ENCODE measurements at places on chromosomes 2 and 18. TPM values are rescaled to one million over a fixed set of nuclear protein-coding genes. Genes with fewer than 3 reads are reported as not detected.

The DIS3L2 gene
- 17.0 TPM for total RNA-seq

DNA sequence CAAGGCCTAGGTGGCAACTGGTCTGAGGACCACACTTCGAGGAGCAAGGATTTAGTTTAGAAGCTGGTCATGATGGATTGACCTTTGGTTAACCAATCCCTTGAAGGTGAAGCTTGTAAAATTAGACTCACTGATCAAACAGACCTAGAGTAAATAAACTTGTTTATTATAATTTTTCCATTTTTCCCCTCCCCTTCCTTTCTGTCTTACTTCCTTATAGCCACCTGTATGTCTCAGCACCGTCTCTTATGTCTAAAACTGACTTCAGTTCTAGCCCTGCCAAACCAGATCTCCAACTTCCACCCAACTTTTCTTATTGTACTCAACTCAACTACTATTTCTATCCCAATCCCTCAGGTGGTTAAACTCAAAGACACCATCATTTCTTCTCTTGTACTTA lies 92.8 kb upstream of the THOC1 start:
- DNase-seq = no peak

The HOXD12 gene
- total RNA-seq = not detected

- no peak for DNase-seq
Observed at GRCh38 chr2:168030862-168031624, 216.4 kb downstream of the STK39 start.

- DNase-seq = no peak
Observed at GRCh38 chr2:12278217-12278750, 438.5 kb upstream of the TRIB2 start.

GRCh38 chr2:207815254-207815653 lies 45.5 kb upstream of the FZD5 start:
- no peak for DNase-seq

The TSGA10 gene
- total RNA-seq = 3.1 TPM

GRCh38 chr2:43293744-43294695 lies 67.6 kb upstream of the ZFP36L2 start:
- no peak for DNase-seq

GRCh38 chr2:45554742-45555140 lies 56.3 kb downstream of the SRBD1 start:
- no peak for DNase-seq
